ENCODE measurements at places on chromosomes 5 and 9. TPM values are rescaled to one million over a fixed set of nuclear protein-coding genes. Genes with fewer than 3 reads are reported as not detected.

The PCDHB4 gene
- 0.07 TPM for total RNA-seq

- DNase-seq: no peak
Measured at GRCh38 chr5:155125551-155126095, 112.1 kb downstream of the KIF4B start.

The PTPN3 gene
- total RNA-seq: 8.4 TPM

- DNase-seq: no peak
Measured at GRCh38 chr5:61463596-61463995, 131.5 kb downstream of the ZSWIM6 start.

- DNase-seq: no peak
Measured at GRCh38 chr5:92907938-92908606, 672.9 kb downstream of the NR2F1-AS1 start.

GRCh38 chr9:20512106-20512505, 110.2 kb downstream of the MLLT3 start:
- DNase-seq: peak; percentile 6

GRCh38 chr5:169914766-169915165, 65.5 kb downstream of the INSYN2B start:
- no peak for DNase-seq

The KLHL9 gene
- 7.5 TPM for total RNA-seq

The ELL2 gene
- total RNA-seq: 72.2 TPM

- no peak for DNase-seq
Measured at GRCh38 chr5:2399096-2399495, 352.4 kb downstream of the IRX2 start.

DNA sequence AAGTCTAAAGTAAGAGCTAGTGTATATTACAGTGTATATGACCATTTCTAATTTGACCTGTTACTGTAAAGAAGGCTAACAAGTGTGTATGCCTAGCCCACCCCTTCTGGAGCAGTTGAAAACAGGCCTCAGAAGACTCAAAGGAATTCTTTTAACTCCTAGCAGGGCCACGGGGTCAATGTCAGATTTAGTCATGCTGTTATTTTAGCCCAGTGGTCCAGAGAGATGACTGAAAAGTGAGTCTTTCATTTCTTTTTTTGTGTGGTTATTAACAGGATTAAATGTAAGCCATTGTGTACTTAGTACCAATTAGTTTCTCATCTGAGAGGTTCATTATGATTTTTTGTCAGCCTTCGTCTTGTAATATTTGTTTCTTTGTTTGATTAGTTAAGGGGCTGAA, 24.4 kb downstream of the ZCCHC7 start:
- no peak for DNase-seq

GRCh38 chr5:43193894-43194265, 1.9 kb downstream of the NIM1K start:
- no peak for DNase-seq

- no peak for DNase-seq
Measured at GRCh38 chr5:120765189-120765588, 301.1 kb downstream of the PRR16 start.

- DNase-seq: peak; percentile 63
Measured at GRCh38 chr9:19922476-19923118, 133.8 kb upstream of the SLC24A2 start.

DNA sequence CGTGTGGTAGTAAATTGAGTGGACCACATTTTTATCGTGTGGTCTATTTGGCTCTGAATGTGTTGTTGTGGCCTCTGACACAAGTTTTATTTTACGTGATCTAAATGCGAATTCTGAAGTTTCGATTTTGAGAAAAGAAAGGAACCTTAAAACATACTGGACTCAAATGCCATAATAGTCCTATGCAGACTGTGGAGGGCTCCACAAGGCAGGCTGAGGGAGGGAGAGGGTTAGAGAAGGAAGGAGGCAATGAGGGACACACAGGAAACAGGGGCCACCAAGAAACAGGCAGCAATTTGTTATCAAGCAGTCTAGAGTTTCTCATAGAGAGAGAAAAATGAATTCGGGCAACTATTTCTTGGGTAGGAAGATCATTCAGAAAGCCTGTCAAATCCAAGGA, 110.4 kb upstream of the SEMA6A start:
- no peak for DNase-seq

- no peak for DNase-seq
Measured at GRCh38 chr9:81052846-81053245, 636.5 kb downstream of the TLE1 start.

DNA sequence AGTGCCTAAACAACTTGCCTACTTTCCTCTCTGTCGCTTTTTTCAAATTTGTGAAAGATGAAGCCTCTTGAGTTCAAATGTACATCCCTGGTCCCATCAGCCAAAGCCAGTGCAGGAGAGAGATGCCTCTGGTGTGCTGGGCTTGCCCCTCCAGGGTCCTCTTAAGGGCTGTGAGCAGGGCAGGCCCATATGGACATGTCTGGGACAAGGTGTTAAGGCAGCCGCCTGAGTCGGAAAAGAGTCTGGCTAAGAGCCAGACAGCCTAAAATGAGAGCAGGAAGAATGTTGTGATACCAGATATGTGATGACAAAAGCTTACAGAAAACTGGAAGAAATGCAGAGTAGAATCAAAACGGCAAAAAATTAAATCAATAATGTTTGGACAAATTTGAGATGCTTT, 72.5 kb downstream of the APTX start:
- no peak for DNase-seq

GRCh38 chr5:15904899-15905830, 274.4 kb downstream of the MARCHF11 start:
- no peak for DNase-seq

DNA sequence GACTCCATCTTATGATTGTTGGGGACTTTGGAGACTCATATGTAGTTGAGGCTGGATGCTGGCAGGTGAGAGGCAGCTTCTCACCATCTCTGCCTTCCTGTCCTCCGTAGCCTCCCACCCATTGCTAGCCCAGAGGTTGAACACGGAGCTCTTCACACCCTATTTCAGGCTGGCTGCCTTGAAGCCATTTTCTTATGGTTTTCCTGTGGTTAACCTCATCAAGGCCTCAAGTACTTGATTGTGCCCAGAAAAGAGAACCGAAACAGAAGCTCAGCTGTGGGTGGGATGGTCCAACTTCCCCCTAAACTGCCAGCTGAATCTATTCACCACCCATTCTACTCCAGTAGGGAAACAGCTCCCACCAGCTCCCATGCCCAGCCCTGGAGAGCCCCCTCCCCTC, 102.9 kb downstream of the LIFR start:
- DNase-seq: no peak

The SLC46A2 gene
- total RNA-seq: not detected

- DNase-seq: no peak
Measured at GRCh38 chr9:70491426-70492318, 77.2 kb upstream of the KLF9 start.

The EDIL3 gene
- 13.8 TPM for total RNA-seq

All from PC-3 (cell line).